ENCODE measurements at places on chromosomes 7 and 10. TPM values are rescaled to one million over a fixed set of nuclear protein-coding genes. Genes with fewer than 3 reads are reported as not detected.

- no peak for DNase-seq
Measured at GRCh38 chr7:50699143-50699542, 83.6 kb downstream of the GRB10 start.

DNA sequence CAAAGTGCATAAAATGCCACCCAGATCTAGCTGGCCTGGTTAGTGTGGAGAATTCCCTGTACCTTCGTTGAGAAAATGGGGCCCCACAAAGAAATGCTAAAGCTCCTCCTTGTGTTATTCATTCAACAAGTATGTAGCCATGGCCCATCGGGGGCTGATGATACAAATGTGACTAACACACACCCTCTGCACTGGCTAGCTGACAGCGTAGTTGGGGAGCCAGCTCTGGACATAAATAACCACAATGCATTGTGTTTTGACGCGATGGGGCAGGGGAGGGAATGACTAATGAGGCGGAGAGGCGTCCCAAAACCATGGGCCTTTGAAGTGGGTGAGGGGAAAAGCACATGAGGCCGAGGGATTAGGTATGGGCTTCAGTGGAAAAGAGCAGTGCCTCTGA, 28.2 kb upstream of the ASL start:
- no peak for DNase-seq

DNA sequence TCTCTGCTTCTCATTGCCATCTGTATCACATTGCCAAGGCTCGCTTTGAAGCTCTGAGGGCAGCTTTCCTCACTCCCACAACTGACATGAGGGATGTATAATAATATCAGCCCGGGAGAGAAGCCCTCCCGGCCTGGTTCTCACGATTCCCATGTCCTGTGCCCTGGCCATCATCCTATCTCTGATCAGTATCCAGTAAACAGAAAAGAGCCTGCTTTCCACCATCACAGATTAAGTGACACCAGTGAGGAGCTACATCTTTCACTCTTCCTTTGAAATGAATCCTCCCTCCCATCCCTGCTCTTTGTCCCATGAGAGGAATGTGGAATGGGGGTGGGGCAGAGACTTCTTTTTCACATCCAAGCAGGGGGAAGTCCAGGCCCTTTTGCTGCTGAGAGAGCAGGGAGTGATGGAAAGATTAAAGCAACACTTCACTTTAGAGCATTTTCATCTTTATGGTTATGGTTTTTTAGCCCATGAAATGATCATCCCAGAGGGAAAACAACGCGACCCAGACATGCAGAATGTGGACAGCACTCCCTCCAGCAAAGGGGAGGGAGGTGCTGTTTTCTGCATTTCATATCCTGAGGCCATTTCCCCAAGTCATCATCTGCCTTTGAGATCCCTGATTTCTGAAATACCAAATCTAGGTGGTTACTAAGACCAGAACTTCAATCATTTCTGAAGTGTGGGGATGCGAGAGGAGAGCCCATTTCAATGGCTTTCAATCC, 84.6 kb upstream of the LYZL1 start:
- no peak for DNase-seq

DNA sequence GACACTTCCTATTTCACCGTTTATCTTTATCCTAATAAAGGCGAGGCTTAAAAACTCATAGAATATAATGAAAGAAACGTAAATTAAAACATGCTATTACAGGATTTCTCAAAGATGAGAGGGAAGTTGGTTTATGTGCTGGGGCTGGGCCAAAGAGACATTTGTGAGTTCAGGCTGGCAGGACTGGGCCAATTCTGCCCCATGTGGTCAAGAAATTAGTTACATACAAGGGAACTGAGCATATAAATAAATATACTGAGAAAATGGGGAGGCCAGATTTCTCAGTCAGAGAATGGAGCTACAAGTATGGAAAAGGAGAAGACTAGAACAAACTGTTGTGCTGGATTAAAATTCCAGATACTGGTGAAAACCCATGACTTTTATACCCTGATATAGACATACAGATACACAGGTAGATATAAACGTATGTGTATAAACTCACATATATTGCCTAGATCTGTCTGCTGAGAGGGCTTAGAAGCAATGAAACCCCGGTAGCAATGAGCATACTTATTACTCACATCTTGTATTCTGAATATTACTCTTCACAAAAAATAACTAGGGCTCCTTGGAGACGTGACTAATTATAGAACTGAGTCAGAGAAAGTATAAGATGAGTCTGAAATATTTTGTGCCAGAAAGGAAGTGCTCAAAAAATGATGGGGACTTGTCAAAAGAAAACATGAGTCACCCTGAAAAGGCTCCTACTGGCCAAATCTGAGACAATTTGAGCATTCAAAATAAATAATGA, 155.7 kb upstream of the FGFR2 start:
- no peak for DNase-seq

GRCh38 chr7:75623390-75624133, 115.2 kb downstream of the HIP1 start:
- peak; percentile 13 for DNase-seq

PRSS2 gene
- total RNA-seq = not detected

GET4 gene
- 34.2 TPM for total RNA-seq

- no peak for DNase-seq
Measured at GRCh38 chr7:93053949-93054943, 63.5 kb downstream of the SAMD9 start.

GRCh38 chr10:44781131-44781530, 130.0 kb upstream of the TMEM72 start:
- DNase-seq = no peak

DNA sequence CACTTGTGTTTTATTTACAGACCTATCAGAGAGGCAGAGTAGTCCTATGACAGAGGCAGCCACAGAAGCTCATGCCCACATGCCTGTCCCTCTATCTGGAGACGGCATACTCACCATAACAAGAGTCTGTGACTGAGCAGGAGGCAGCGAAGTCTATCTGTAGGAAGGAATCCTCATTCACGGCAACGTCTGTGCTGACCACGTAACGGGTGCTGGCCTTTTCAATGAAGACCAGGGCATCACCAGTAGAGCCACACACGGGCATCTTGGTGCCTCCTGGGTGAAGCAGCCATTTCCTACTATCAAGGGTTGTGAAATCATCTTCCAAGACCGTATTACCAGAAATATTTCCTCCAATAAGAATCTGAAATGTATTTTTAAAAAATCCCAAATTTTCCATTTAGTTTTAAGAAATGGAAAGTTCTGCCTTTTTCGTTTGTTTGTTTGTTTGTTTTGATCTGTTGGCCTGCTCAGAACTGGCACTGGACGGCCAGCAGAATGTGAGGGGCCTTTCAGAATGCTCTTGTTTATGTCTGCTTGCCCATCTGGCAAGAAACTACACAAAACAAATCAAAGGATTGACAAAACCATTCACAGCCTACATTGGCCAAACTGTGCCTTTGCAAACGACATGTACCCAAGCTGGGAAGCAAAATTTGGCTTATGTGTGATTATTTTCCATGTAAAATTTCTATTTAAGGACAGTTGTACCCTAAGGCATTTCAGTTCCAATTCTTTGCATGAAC, 93.1 kb upstream of the SLC26A5 start:
- DNase-seq = no peak

GRCh38 chr10:1416456-1417037, 320.8 kb downstream of the ADARB2 start:
- no peak for DNase-seq

DNA sequence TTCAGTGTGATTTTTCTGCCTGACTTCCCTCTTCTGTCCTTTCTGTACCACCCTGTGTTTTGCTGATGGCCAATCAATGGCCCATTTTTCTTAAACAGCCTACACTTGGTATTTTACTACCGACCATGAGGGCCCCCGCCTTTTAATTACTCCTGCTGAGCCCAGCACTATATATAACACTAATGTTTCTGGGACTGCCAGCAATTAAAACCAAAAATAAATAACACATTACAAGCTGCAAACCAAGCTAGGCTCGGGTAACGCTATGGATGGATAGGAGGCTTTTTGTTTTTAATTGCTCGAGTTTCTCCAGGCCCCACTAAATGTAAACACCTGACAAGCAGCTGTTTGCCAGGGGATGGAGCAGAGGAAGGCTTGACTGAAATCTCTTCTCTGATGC, 915.4 kb upstream of the AUTS2 start:
- no peak for DNase-seq

TRIM50 gene
- not detected for total RNA-seq

- DNase-seq = peak; percentile 8
Measured at GRCh38 chr10:16436367-16436757, 448 bp upstream of the PTER start.

GRCh38 chr7:25527665-25528170, 299.4 kb upstream of the NPVF start:
- no peak for DNase-seq

LRIT1 gene
- not detected for total RNA-seq

DNA sequence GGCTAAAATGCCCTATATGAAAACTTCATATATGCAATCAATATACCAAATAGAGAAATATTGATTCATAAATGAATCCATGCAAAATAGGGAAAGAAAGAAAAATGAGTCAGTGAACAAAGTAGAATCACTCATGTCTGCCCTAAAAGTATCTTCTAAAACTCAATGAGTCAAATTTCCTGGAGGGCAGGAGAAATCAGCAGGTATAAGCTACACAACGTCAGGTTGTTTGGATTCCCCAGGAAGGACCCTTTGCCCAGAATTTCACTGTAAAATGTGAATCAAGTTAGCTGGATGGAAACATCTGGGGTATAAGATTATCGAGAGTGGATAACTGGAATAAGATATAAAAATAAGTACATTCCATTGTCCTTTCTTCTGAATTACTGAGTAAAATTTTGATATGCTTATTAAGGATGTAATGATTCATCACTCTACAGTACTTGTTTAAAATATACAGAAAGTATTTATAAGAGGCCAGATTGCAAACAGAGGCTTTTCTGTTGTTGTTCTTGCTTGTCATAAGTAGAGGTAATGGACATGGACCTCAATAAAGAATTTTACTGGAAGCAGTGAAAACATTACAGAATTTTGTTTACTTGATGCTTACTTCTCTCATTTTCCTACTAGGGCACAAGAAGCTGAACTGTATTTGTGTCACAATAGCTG, 99.0 kb downstream of the AGMO start:
- DNase-seq = no peak

EBLN1 gene
- total RNA-seq = not detected

GRCh38 chr7:135914346-135914745, 62.8 kb downstream of the MTPN start:
- no peak for DNase-seq

SPDYE9 gene
- not detected for total RNA-seq

ANKRD61 gene
- not detected for total RNA-seq

GRCh38 chr7:86925221-86925620, 134.2 kb downstream of the ELAPOR2 start:
- no peak for DNase-seq

DNA sequence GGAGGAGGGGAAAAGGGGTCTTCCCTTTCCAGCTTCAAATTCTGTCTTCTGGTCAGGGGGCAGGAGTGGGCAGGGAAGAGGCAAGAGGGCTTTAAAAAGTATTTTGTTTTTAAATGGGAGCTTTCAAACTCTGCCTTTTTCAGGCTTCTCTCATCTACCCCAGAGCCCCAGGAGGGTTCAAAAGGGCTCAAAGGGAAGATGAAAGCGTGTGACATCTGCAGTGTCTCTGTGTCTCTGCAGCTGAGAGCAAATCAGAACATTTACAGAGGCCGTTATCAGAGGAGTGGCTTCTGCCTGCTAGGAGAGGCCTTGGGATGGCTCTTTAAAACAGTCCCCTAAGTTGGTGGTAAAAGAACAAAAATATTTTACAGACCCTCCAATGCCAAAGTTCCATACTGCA, 30.3 kb downstream of the TRIM8 start:
- DNase-seq = no peak

GRCh38 chr7:105678811-105679495, 97.7 kb upstream of the EFCAB10 start:
- peak; percentile 75 for DNase-seq

DNA sequence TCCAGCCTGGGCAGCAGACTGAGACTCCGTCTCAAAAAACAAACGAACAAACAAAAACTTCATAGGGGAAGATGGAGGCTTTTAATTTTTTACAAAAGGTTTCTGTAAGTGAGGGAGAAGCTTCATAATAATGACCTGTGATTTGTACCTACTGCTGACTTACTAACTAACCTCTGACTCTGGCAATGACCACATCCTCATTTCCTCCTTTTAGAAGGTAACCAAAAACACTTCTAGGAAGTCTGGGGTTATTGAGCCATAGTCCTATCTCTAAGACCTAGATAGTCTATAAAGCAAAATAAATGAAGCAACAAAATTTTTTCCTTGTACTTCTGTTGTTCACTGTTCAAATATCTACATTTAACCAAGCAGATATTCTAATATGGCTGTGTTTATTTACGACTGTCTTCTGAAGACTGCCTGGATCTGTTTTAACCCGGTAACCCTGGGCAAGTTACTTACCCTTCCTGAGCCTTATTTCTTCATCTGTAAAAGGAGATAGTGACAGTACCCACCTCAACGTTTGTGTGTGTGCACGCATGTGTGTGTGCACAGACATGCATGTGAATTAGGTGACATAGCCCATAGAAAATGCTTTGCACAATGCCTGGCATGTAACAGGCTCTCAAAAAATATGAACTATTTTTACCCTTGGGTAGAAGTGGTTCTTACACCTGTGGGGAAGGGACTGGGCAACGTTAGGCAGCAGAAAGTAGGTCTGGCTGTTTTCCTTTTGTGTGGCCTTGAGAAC, 30.8 kb upstream of the SMNDC1 start:
- DNase-seq = no peak

GRCh38 chr10:103752680-103753248, 102.6 kb downstream of the SH3PXD2A start:
- no peak for DNase-seq

A1CF gene
- total RNA-seq = not detected

TFPI2 gene
- total RNA-seq = 139 TPM

- DNase-seq = peak; percentile 36
Measured at GRCh38 chr7:102450242-102450641, 14.4 kb downstream of the ALKBH4 start.

GRCh38 chr7:83267141-83267631, 104.5 kb upstream of the PCLO start:
- DNase-seq = no peak

PRSS1 gene
- not detected for total RNA-seq

DNA sequence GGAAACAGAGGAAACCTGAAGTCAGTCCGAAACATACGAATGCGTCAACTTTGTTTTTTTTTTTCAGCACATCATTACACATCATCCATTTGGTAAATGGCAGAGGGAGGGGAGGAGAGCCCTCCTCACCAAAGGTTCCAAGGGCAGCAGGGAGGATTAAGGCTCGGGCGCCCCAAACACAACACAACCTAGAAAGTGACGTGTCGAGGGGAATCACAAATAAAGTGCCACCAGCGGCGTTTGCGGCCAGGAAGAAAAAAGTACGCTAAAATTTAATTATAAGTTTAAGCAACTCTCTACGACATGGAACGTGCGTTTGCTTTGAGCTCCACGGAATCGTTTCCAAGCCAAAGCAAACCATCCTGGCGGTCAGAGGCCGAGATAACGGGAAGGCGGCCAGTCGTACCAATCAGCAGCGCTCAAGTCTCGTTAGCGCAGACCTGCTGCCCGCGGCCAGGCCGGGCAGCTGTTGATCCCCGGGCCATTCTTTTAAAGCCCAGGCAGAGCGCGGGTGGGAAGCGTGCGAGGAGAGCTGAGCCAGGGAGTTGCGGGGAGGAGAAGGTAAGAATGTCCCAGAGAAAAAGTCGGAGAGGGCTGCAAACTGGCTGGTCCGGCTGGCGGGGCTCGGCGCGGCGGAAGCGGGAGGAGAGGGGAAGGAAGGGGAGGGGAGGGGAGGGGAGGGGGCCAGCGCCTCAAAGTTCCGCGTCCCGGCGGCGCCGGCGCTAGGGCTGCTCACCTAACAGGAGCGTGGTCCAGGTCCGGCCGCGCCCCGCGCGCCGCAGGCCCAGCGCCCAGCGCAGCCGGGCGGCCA, 719 bp downstream of the DPY19L1 start:
- peak; percentile 71 for DNase-seq

HOXA13 gene
- not detected for total RNA-seq
